ENCODE measurements at places on chromosomes 13 and 19.

DNA sequence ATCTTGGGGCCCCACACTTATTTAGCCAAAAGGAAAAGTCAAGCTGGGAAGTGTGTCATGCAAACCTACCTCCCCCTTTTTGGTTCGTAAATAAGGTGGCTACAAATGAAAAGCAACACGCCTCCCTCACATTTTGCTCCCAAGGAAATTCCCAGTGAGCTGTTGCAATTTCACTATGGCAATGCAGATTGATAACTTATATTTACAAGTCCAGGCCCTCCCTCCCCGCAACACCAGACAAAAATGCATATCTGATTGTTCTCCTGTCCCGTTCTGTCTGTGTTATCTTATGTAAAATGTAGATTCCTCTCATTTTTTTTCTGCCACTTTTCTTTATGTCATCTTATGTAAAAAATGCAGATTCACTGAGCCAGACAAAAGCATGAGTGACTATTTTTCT lies 1305.3 kb downstream of the SLITRK5 start:
- DNase-seq: no peak

- DNase-seq: peak; percentile 44
Measured at GRCh38 chr13:75357576-75358289, 124.2 kb downstream of the TBC1D4 start.

DNA sequence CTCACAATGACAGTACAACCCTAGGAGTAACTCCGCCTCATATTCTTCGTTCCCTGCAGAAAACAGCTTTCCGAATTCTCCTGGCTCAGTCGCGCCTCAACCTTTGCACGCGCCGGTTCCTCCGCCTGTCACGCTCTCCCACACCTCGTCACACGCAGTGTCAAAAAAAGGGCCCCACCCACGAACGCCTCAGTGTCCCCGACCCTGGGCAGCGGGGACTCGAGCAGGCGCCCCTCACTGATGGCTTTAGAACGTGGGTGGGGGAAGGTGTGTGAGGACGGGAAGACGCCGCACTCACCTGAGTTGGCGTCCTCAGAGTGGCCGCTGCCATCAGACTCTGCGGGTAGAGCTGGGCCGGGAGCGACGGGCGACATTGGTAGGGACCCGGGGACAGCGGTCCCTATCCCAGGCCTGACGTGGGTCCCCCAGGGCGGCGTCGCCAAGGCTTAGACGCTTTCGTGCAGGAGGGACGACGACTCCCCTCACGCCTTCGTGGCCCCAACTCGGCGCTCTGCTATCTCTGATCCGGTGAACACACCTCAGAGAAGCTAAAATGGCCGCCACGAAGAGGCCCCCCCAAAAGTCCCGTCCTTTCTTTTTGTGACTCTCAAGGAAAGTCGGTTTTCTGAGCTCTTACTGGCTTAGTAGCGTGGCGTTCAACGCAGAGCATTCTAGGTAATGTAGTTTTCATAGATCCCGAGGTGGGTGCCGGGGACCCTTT lies at the start of gene ZNF154:
Gene ZNF154, minus strand, starts transcription at position 564 of the 721 bp plus-strand sequence. Its CDS starts 233 bp downstream, at position 331.
- DNase-seq: peak; percentile 13

GRCh38 chr13:108263621-108264355 lies 5.7 kb upstream of the TNFSF13B start:
- no peak for DNase-seq

DNA sequence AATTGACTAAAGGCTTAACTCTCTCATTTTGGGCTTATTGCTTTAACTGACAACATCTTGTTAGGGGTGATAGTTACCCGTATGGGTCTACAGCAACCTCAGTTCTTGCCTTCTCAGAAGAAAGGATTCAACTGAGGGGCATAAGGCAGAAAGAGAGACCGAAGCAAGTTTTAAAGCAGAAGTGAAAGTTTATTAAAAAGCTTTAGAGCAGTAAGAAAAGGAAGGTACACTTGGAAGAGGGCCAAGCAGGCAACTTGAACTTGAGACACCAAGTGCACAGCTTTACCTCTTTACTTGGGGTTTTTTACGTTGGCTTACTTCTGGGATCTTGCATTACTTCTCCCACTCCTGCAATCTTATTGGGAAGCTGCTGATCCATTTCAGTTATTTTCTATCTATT lies 246.9 kb upstream of the PRR20A start:
- DNase-seq: no peak

GRCh38 chr13:36192166-36192565 lies 22.2 kb downstream of the SOHLH2 start:
- DNase-seq: no peak

GRCh38 chr13:80086304-80086721 lies 254.6 kb downstream of the SPRY2 start:
- DNase-seq: no peak

DNA sequence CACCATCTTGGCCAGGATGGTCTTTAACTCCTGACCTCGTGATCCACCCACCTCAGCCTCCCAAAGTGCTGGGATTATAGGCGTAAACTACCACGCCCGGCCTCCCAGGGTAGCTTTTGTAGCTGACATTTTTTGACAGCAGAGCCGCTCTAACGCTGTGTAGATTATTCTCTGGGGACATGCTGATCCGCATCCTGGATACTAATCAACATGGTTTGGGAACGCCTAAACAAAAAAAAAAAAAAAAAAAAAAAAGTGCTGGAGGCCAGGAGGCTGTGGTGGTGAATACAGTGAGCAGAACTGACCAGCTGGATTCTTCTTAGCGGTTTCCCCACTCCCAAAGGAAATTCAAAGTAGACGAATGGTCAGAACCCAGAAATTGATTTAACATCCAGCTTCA lies 5.1 kb downstream of the LONP1 start:
- no peak for DNase-seq

- DNase-seq: no peak
Measured at GRCh38 chr19:51571599-51571998, 516 bp downstream of the ZNF175 start.

- no peak for DNase-seq
Measured at GRCh38 chr13:41554180-41554579, 96.8 kb downstream of the RGCC start.

- DNase-seq: no peak
Measured at GRCh38 chr19:3451451-3451866, 28.9 kb downstream of the SMIM24 start.

DNA sequence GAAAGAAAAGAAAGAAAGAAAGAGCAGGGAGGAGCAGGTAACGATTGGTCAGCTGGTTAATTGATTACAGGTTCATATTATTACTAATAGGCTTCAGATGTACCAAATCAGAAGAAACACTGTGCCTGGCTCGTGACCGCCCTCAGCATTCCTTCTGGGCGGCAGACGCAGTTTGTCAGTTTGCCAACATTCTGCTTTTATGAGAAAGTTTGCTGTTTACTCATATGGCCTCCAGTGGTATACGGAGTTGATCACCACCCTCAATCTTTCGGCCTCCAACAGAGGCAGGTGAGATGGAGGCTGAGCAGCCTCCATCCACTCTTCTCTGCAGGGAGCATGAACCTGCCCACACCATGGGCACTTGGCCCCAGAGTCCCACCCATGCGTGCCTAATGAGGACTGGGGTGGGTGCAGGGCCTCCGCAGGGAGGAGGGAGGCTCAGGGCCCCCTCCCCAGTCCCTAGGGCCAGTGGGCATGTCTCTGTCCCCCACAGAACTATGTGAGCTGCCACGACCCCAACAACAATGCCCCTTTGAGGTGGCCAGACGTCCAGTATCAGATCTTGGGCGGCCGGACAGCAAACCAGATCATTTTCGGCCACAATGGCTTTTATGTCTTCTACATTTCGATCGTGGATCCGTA lies 8.8 kb downstream of the PRR22 start:
- DNase-seq: no peak
